ENCODE measurements at places on chromosomes 1 and 21. TPM values are rescaled to one million over a fixed set of nuclear protein-coding genes. Genes with fewer than 3 reads are reported as not detected.

DNA sequence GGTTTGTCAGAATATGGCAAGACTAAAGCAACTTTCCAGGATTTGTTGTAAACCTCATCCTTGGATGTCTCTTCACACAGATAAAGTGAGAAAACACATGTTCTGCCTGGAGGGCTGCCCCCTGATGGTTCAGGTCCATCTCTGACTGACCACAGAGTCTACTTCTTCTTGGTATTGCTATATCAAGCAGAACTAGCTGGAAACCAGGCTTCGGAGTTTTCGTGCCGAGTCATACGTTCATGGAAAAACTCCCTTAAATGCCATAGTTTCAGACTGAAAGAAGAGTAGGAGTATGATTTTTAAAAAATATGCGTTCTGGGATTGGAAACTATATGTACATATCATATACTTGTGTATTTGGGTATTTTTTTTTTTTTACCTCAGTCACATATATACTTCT is 5.8 kb downstream of the OR10T2 start:
- no peak for DNase-seq

DNA sequence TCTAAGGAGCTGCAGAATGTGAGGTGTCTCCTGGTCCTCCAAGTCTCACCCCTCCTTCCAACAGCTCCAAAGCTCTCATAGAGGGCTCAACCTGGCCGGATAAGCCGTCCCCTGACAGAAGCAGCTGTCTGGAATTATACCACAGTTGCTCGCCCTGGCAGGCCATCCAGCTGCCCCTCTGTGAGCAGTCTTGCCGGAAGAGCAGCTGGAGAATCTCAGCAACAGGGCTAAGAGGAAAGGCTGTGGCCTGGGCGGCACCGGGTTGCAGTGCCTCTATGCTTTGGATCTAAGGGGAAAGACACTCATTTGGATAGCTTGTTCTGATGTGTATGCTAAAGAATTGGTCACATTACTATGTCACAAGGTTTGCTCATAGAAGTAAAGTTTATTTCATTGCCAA is 12.4 kb downstream of the TMCC2 start:
- DNase-seq, result no peak

GRCh38 chr1:67429528-67430357 is 459 bp downstream of the SERBP1 start:
- peak; percentile 2 for DNase-seq

DNA sequence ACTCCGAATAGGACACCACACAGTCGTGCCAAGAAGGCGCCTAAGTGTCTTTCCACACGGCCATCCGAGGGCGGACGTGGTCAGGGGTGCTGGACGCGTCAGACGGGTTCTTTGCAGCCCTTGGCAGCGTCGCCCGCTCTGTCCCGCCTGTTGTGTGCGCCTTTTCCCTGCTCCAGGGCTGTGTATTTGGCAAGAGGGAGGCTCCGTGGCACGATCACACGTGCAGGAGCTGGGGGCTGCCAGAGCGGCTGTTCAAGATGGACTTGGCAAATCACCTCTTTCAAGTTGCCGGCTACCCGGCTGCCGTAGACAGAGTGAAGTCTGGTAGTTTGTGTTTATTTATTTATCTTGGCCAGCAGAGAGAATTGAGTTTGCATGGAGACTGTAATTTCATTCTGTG is 31.9 kb downstream of the PRKCZ start:
- no peak for DNase-seq

- no peak for DNase-seq
These were observed 37.0 kb upstream of the COL6A1 start for GRCh38 chr21:45944601-45945000.

DNA sequence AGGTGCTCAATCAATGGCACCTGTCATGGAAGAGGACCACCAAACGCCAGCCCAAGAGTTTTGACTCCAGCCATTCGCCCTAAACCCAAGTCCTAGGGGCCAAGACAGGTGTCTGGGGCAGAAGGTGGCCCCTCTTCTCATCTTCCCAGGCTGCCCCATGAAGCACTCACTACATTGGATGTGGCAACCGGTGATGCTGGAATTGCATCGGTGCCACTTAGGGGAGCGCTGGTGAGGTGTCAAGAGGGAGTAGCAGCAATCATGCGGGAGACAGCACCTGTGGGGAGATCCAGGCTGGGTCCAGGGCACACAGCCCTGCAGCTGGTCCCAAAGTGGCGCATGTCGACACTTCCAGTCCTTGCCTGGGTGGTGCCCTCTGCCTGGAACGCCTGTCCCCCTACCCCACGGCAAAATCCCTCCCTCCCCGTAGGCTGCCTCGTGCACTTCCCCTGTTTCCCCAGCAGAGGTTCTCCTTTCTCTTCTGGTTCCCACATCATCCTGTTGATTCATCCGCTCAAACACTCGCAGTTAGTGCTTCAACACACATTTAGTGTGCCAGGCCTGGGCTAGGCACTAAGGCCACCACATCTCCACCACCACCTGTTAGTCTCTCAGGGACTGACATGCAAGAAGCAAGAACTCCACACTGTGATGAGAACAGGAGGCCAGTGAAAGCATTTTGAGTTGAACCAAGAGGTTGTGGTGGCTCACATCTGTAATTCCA is 18.5 kb downstream of the PLA2G2D start:
- peak; percentile 33 for DNase-seq

CD48 gene
- total RNA-seq, result not detected

- no peak for DNase-seq
These were observed 71.6 kb downstream of the PLEKHA6 start for GRCh38 chr1:204288021-204288588.

- peak; percentile 84 for DNase-seq
These were observed 21.5 kb downstream of the NDUFS5 start for GRCh38 chr1:39047374-39048229.

DNA sequence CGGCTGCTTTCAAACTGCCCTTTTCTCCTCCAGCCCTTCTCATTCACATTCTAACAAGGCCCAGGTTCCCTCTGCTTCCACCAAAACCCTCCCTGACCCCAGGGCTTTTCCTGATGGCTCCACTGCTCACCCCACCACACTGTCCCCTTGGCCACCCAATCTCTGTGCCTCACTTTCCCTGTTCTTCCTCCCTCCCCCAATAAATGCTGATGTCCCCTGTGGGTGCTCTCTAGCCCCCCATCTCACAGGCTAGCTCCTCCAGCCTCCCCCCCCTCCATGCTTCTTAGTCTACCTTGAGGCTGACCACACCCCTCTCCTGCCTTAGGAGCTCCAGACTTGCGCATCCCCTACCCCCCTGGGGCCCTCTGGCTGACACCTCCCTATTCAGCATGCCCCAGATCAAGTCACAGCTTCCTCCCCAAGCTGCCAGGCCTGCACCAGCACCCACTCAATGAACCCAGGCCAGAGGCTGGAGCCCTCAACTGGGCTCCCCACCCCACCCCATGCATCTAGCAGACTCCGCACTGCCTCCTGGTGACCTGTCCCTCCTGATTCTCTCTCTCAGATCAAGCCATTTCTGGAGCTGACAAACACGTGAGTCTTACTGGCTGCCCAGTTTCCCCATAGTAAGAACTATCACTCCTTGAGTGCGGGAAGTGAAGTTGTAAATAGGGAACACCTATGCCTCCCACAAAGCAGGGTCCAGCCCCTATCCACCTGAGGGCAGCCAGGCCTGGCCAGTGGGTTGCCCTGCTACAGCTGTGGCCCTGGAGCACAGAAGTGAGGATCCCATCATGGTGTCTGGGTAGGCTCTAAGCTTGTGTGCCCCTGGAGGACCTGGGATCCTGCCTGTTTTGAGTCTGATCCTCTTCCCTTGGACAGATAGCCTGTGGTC is 117.9 kb downstream of the DMRTB1 start:
- DNase-seq, result no peak

DNA sequence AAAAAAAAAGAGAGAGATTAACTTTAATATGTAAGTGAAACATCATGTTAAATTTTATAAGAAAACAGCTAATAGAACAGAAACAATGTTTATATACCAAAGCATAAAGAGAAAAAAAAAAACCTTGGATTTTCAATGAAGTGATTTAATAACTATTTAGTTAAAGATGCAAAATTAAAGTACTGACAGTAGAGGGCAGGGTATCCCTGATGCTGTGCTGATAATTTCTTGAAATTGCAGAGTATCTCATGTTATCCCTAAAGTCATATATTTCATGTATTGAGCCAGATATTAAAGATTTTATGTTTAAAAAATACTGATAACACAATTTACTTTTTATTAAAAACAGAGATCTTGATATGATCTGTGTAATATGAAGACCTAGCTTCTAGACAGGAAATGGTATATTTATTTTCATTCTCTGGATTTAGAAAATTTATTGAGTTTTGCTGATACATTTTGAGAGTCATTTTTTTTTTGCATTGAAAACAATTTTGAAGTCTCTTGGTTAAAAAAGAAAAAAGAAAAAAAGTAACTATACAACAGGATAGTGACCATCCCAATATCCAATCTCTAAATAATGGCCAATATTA is 273.2 kb downstream of the USP25 start:
- peak; percentile 29 for DNase-seq

GRCh38 chr1:202234331-202235002 is 40.9 kb downstream of the LGR6 start:
- peak; percentile 83 for DNase-seq

ARHGAP30 gene
- 0.07 TPM for total RNA-seq

DNA sequence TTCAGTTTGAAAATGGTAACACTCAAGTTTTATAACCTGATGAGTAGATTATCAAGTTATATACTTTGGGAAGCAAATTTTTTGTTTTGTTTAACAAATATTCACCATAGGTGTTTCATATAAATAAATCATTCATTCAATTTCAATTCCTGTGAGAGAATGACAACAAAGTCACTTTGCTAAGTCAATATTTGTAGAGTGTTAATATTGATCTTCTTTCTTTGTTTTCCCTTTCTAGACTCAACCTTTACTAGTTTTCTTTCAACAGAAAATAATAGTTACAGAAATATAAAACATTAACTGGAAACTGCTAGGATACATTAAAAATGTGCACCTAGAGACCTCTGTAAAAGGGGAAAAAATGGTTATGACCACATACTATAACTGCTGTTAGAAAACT is 11.1 kb downstream of the EFCAB7 start:
- no peak for DNase-seq

FBXO2 gene
- total RNA-seq, result 1.9 TPM

FAM167B gene
- 5.8 TPM for total RNA-seq

CCDC27 gene
- total RNA-seq, result not detected

DNA sequence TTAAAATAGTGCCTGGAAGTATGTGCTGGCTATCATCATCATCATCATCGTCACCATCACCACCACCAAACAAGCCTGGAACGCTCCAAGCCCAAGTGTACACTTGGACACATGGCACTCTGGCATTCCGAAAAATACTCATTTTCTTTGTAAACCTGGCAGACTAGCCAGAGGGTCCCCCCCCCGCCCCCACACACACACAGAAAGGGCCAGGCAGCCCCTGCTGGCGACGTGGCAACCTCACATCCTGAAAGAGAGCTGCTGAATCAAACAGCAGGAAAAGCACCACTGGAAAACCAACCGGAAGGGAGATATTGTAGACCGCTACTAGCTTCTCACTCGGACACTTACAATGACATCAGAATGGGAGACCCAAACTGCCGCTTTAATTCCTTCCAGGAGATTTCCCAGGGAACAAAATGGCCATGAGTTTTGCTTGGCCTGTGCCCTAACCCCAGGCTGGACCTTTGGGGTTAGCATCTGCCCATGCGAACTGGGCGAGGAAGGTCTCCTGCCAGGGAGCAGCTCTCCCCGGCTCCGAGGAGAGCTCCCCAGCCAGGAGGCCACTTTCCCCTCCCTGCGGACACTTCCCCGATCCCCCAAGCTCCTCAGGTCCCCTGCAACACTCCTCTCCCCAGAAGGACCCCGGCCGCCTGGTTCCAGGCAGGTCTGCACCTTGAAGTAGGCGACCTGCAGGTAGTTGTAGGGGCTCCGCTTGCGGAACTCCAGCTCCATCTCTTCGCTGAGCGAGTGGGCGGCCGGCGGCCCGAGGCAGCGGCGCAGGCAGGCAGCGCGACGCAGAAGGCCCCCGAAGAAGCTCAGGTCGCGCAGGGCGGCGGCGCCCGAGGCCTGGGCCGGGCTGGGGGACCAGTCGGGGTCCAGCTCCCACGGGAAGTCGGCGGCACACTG is 742 bp downstream of the P3H1 start:
- DNase-seq, result peak; percentile 77

- peak; percentile 56 for DNase-seq
These were observed 62.1 kb downstream of the DEGS1 start for GRCh38 chr1:224245188-224245587.

DNA sequence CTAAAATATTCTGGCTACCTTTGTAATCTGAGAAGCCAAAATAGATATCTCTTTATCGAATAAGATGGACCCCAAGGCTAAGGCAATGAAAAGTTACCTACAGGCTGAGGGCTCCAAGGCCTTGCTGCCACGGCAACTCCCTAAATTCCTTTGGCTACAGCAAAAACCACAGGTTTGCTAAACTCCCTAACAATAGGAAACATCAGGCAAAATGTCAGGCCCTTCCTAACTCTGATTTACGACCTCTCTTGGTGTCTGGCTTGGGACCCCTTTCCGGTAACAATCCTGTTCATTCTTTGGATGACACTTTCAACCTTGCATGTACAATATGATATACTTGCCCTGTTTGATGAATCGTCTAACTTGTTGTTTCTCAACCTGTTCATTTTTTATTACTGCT is 11.3 kb upstream of the OR2T8 start:
- no peak for DNase-seq

GRCh38 chr1:95733031-95733430 is 499.0 kb downstream of the RWDD3 start:
- DNase-seq, result no peak

DNA sequence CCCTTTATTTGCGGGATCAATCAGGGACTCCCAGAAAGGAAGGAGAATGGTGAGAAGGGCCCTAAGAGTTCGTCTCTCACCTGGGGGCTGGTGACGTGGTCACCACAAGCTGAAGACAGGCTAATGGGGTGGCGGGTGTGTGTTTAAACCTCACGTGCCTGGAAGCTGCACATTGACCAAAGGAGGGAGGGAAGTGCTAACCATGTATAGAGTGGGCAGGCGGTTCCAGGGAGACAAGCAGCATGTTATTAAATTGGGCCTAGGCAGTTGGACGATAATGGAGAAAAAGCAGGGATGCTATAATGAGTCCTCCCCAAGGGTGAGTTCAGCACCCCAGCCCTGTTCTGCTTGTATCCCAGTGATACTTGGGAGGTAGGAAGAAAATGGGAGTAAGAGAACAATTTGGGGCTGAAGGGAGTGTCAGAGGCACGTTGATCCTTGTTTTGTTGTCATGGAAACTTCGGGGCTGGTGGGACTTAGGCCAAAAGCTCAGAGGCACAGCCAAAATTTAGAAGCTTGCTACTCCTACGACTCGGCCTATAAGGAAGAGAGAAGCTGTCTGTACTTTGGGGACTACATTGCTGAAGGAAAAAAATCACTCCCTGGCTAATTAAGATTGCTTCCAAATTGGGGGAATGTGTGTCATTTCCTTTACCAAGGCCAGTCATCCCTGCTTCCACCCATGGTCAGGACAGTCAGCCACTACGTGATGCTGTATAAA is 33.2 kb upstream of the EPHA8 start:
- no peak for DNase-seq

- DNase-seq, result no peak
These were observed 60.6 kb downstream of the RGS2 start for GRCh38 chr1:192869308-192869940.

- DNase-seq, result peak; percentile 35
These were observed 16.0 kb upstream of the STUM start for GRCh38 chr1:226532553-226532952.

C1orf87 gene
- total RNA-seq, result not detected

Data from A172 (cell line).